Amygdala (tissue), 56 donors: ENCODE measurements at places on chromosomes 4 and X.

DNA sequence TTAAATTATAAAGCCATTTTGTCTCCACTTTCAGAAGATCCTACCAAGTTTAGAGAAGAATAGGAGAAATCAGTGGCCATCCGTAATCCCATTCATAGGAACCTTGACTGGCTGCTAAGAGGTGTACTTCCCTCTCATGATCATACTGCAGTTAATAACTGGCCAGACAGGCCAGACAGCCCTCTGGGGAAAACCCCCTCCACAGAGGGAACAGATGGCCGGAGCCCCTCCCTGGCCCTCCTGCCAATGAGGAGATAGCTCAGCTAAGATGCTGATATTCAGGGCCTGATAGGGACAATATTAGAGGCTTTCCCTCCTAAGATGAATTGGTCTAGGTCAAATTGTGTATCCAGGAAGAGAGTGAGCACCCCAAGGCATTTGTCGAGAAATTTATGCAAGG, 200.0 kb upstream of the MAOA start:
- no peak for DNase-seq

DNA sequence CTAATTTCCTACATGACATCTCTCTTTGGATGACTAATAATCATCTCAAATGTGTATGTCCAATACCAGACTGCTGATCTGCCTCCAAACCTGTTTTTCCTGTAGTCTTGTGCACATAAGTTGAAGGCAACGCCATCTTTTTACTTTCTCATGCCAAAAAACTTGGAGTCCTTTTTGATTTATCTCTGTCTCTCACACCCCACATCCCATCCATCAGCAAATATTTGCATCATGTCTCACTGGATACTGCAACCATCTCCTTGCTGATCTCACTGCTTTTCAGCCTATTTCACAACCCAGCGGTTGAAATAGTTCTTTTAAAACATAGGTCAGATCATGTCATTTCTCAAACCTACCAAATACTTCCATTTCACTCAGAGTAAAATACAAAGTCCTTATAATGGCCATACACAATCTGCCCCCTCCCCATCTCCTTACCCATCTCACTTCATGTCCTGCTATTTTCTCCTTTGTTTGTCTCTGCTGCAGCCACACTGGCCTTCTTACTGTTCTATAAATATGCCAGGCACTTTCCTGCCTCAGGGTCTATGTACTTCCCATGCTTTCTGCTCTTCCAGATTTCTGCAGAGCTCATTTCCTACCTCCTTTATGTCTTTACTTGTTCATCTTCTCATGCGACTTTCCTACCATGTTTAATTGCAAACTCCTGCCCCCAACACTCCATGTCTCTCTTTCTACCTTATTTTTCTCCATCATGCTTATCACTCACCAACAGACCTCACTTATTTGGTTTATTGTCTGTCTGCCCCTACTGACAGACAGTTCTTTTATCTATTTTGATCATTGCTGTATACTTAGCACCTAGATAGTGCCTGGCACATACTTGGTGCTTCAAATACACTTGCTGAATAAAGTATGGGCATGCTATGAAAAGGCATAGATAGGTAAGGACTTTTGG, 98.8 kb downstream of the ANXA3 start:
- DNase-seq = no peak

- DNase-seq = no peak
Observed at GRCh38 chrX:50068285-50068563, 132.6 kb downstream of the AKAP4 start.

DNA sequence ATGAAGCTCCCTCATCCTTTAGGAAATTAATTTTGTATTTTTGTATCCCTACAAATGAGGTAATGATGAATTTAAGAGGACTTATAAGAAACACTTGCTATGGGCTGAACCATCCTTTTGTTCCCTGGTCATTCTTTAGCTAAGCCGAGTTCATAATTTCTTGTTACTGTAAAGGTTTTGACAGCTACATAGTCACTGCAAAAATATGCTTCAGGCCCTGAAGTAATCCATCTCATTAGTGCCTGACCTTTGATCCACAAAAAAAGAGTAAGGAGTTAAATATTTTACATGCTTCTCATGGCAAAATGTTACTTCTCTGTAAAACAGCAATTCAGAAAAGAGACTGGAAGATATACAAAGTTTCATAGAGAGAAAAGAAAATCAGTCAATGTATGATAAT, 290.6 kb upstream of the SLIT2 start:
- no peak for DNase-seq

- no peak for DNase-seq
Observed at GRCh38 chr4:88097781-88098180, 60.7 kb downstream of the ABCG2 start.

DNA sequence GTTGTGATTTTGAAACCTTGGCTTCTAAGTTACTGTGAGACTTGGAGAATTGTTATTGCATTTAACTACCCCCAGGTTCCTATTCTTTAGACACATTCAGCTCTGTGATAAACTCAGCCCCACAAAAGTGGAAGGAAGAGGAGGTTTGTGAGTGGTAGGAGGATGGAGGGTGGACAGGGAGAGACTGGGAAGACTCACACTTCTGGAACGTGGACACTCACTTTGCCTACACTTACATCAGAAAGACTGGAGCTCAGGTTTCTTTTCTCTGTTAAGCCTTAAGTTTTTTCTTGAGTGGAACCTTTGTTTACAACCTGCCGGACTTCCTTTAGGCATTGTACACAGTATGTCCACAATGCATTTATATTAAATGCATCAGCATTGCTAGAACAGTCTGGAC, 99.0 kb downstream of the AREG start:
- DNase-seq = no peak

GRCh38 chrX:1391707-1392375, at the start of gene SLC25A6:
TSS of gene SLC25A6 (minus strand) at chrX:1392113. CDS start at chrX:1392009, 104 bp downstream.
- no peak for DNase-seq

DNA sequence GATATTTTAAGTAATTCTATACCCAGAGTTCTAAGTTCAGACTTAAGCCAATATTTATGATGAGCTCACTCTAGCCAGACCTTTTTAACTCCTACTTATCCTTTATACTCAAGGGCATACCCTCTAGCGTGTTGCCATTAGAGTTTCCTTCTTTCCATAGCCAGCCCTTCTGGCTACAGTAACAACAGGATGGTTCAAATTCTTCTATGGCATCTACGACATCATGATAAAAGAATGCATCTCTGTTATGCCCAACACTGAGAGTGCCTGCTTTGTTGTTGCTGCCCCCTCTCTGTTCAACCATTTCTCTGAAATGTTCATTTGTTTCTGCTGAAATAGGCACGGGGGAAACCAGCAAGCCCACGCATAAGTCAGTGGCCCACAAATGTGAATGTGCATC, 104.5 kb downstream of the UBE2NL start:
- DNase-seq = no peak

- no peak for DNase-seq
Observed at GRCh38 chrX:130669233-130669632, 233.8 kb downstream of the ENOX2 start.

DNA sequence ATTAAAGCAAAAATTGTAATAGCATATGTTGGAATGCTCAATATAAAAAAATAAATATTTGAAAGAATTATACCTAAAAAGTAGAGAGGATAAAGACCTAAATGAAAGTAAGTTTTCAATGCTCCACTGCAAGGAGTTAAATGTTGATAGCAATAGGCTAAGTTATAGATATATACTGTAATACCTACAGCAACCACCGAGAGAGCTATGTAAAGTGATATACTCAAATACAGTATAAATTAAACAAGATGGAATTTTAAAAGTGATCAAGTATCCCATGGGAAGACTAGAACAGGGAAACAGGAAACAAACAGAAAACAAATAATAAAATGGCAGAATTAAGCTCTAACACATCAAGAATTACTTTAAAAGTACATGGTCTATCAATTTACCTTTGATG, 73.9 kb downstream of the CASP3 start:
- no peak for DNase-seq

DNA sequence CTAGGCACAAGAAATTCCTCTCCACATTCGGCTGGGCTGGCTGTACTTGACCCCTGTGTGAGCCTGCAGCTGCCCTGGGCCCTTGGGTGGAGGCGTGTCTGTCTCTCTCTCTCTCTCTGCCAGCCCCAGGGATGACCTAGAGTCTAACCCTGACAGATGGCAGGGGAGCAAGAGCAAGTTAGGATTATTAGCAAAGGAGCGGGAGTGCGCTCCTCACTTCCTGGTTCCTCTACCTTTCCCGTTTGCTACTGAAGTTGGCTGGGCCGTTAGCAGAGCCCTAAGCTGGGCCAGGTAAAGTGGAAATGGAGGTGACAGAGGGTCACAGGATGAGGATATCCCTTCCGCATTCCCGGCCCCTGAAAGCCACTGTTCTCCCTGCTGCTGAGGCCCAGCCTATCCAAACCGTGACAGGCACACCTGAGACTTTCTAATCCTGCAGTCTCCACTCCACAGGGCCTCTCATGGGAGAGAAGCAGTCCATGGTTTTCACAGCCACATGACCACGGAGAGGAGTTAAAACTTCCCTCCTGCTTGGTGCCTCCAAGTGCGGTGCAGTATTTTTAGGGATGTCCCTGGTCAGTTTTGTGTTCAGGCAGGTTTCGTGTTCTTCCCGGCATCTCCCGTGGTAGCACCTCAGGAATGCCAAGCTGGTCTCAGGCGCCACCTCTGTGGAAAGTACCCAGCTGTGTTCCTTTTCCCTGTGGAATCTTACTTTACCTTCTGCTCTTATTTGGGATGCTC, 79.3 kb downstream of the CLDN22 start:
- no peak for DNase-seq

DNA sequence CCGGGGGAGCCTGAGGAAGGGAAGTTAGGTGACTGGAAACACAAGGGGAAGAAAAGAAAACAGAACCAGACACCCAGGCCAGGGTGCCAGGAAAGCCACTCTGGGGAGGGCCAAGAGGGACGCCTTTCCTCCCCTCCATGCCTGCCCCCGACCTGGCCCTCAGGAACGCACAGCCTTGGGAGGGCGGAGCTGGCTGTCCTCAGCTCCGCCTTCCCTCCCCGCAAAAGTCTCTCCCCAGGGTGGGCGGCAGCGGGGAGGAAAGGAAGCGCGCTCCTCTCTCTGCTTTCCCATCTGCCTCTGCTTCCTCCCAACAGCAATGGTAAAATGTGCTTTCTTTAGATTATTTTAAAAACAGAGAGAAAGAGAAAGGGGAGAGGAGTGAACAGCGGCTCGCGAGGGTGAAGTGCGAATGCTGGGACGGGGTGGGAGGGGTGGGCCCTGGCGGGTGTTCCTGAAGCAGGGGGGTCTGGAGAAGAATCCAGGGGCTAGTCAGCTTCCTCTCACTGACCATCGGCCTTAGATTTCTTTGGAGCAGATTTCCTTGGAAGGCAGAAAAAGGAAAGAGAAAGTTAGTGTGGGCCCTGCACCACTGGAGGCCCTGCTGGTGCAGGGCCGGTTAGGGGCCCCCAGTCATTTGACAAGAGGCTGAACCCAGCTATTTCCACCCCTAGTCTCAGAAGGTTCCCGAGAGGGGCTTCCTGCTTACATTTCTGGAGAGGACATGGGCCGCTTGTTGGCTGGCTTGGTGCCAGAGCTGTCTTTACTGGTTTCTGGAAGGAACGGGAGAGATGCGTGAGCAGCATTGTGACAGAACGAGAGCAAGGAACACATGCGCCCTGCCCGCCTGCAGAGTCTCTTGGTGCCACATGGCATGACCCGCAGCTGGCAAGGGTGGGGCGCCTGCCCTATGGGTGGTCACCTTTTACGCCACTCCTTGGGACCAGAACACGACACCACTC, 4.7 kb upstream of the RENBP start:
- no peak for DNase-seq
